ENCODE measurements at places on chromosomes 2 and 18.
A peak's percentile ranks its signal among the peaks of the same experiment; 100 is the strongest.

- no peaks in the 10 kb centered on the region for H3K36me3 ChIP-seq
- H3K4me3 ChIP-seq = no peak overlapping the region
- no peak for DNase-seq
- no peak overlapping the region for H3K27ac ChIP-seq
- no peaks in the 10 kb centered on the region for H3K4me1 ChIP-seq
These were observed 123.5 kb downstream of the LAMA3 start for GRCh38 chr18:23812546-23813440.

GRCh38 chr18:26700728-26701127 is 152.4 kb upstream of the KCTD1 start:
- no peak for DNase-seq

- H3K4me3 ChIP-seq = no peak overlapping the region
- no peaks in the 10 kb centered on the region for H3K4me1 ChIP-seq
- no peaks in the 10 kb centered on the region for H3K27me3 ChIP-seq
- H3K36me3 ChIP-seq = no peaks in the 10 kb centered on the region
- DNase-seq = no peak
These were observed 7.5 kb upstream of the YPEL5 start for GRCh38 chr2:30139131-30139870.

DNA sequence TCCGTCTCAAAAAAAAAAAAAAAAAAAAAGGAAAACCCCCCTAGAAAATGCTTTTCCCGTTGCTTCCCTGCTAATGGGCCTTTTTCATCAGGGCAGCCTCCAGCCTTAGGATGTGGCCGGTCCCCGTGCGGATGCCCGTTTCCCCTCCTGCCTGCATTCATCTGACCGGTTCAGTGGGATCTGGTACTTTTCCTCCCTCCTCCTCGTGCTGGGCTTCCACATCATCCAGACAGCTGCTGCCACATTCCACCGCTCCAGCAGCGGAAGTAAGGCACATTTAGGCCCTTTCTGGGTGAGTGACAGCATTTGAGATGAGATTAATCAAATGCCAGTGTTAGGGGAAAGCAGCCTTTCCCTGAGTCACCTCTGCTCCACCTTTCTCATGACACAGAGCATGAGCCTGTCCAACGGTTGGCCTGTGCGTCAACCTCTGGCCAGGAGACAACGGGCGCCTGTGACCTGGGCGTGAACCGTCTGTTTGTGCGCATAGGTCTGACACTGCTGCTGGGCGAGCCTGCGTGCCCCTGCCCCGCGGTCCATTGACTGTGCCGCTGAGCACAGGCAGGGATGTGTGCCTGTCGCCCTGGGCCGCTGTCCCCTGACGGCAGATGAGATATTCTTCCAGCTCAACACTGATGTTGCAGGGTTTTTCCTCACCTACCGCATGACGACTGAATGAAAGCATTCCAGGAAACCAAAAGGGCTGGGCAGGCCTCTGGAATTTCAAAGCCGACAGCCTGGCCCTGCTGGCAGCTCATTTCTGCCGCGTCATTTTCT is 174.0 kb downstream of the TGIF1 start:
- peak overlapping the region; percentile 78 for H3K27ac ChIP-seq
- H3K27me3 ChIP-seq = no peaks in the 10 kb centered on the region
- DNase-seq = peak; percentile 50

Measured in tibial nerve (tissue), 4 donors.